ENCODE measurements at places on chromosomes 4 and X.

GRCh38 chrX:30906726-30907125 is 17.7 kb upstream of the TAB3 start:
- DNase-seq = no peak

GRCh38 chr4:64756016-64756415 is 346.8 kb upstream of the TECRL start:
- no peak for DNase-seq

DNA sequence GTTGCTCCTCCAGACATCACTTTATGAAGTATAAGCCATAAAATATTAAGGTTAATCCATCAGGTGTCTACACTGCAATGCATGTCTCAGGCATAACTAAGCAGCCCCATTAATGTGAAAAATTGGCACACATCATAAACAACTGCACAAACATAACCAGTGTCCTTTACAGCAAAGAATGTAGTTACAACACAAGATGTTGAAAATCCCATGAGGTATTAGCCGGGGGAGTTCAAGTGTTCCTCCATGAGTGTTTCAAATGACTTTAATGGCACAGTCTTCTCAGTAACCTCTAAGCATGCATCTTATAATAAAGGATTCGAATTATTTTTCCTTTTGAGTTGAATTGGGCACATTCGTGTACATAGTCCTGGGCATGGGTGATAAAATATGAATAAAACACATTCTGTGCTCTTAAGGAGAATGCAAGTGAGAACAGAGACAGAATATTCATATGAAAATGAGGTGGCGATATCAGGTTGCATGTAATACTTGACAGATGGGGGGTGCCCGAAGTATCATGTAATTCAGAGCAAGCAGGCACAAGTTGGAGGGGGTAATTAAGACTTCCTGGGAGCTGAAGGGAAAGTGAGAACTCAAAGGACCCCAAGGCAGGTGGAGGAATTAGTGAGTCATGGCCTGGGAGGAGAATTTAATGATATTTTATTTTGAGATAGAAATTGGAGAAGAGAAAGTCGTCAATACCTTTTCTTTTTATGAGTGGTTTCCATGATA is 18.2 kb upstream of the VCX2 start:
- no peak for DNase-seq

DNA sequence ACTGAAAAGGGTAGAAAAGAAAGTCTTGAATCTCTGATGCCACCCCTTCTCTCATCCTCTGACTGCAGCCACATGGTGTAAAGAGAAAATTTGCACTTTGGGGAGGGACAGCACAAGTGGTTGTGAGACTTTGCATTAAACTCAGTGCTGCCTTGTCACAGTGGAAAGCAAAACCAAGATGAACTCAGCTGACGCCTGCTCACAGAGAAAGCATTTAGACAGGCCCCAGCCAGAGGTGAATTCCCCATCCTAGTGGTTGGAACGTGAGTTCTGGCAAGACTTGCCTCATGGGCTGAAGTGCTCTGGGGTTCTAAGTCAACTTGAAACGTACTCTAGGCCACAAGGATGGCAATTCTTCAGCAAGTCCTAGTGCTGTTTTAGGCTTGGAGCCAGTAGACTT is 1101.4 kb downstream of the ADGRL3 start:
- no peak for DNase-seq

- DNase-seq = no peak
Measured at GRCh38 chr4:71126719-71127118, 133.3 kb downstream of the DCK start.

DNA sequence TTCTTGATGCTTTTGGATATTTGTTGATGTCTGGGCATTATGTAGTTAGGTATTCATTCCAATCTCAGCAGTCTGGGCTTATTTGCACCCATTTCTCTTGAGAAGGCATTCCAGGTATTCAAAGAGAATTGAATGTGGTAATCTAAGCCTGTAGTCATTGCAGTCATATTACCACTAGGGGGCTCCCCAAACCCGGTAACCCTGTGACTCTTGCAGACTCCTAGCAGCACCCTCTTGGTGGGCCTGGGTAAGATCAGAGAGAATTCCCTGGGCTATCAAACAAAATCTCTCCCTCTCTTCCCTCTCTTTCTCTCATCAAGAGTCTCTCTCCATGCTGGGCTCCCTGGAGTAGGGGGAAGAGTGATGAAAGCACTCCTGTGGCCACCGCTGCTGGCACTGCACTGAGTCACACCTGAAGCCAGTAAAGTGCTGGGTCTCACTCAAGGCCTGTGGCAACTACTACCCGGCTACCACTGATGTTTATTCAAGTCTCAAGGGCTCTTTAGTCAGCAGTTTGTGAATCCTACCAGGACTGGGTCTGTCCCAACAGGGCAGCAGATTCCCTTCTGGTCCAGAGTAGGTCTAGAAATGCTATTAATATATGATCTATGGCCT is 187.7 kb upstream of the NUDT10 start:
- DNase-seq = no peak

DNA sequence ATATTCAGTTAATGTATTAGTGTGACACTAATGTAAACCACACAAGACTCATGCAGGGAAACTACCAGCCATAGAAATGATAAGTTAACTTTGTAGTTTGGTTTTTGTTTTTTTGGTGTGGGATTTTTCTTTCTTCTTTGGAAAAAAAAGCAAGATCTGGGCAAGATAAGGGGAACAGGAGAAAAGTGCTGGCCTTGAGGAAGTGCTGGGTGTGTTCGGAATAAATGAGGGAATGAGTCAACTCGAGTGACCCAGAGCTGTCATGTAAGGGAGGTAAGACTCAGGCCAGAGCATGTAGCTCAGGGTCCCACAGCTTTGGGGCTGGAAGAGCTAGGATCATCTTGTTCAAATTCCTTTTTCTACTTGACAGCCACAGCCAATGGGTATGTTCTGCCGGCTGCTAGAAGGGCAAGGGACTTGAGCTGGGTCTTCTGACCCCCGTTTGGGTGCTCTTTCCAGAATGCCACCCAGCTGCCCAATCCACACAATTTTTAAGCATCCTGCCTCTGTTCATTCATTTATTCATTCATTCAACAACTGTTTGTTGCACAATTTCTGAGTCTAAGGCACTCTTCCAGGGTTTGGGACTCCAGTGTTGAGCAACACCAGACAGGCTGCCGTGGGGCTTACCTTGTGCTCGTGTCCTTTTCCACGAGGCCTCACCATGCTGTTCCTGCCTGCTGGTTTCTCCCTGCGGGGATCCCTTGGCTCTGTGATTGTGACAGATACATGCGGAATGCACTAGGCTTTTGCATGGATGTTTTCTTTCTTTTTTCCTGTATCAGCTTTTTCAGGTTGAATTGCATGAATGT is 54.5 kb downstream of the CLDN34 start:
- DNase-seq = no peak

DNA sequence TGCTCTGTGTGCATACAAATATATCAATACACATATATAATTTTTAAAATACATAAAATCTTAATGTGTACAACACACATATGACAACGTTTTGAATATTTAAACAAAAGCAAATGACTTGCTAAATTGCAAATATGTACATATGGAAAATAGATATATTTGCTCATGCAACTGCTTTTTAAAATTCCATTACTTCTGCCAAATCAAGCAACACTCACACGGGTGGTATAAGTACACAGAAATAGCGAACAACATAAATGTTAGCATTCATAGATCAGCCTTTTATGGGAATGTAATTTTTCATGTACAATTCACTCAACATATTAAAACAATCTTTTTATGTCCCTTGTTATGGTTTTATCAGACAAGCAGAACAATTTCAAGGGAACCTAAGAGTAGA is 116.3 kb downstream of the DMD start:
- no peak for DNase-seq

GRCh38 chr4:151678048-151678872 is 82.5 kb downstream of the GATB start:
- DNase-seq = no peak

GRCh38 chr4:36255577-36255976 is 11.3 kb upstream of the ARAP2 start:
- DNase-seq = no peak

DNA sequence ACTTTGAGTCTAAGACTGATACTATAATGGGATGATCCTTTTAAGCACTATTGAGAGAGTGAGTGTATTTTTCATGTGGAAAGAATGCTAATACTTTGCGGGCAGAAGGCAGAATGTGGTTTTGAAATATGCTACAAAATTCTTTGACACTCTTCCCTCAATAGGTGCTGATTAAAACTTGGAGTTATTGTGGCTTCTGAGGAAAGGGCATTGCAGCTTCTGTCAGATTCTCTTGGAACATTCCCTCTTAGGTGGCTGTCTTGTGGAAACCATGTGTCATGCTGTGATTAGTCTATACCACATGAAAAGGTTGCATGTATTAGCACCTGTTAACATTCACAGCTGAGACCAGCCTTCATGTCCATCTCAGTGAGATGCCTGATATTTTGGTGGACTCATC is 547.0 kb downstream of the STIM2 start:
- DNase-seq = no peak

GRCh38 chrX:154531626-154532025 is 15.0 kb downstream of the G6PD start:
- no peak for DNase-seq

DNA sequence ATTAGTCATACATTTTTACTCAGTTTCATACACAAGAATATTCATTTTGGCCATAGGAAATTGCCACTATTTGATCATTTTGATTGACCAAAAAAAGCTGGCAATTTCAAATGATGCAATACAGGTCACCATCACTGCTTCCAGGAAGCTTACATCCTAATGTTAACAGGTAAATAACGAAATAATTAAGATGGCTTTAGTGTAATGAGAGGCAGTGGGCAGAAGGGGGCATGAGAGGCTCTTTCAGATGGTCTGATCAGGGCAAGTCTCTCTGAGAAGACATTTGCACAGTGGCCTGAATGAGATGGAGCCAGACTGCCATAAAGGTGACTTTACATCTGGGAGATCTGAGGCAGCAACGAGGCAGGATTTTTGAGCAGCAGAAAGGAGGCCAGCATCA is 170.7 kb downstream of the SLIT2 start:
- DNase-seq = peak; percentile 43

- no peak for DNase-seq
Measured at GRCh38 chrX:42079968-42080367, 156.6 kb upstream of the CASK start.

GRCh38 chr4:73653695-73654106 is 33.5 kb upstream of the RASSF6 start:
- DNase-seq = peak; percentile 50

GRCh38 chr4:93776386-93777080 is 52.0 kb upstream of the ATOH1 start:
- DNase-seq = no peak

DNA sequence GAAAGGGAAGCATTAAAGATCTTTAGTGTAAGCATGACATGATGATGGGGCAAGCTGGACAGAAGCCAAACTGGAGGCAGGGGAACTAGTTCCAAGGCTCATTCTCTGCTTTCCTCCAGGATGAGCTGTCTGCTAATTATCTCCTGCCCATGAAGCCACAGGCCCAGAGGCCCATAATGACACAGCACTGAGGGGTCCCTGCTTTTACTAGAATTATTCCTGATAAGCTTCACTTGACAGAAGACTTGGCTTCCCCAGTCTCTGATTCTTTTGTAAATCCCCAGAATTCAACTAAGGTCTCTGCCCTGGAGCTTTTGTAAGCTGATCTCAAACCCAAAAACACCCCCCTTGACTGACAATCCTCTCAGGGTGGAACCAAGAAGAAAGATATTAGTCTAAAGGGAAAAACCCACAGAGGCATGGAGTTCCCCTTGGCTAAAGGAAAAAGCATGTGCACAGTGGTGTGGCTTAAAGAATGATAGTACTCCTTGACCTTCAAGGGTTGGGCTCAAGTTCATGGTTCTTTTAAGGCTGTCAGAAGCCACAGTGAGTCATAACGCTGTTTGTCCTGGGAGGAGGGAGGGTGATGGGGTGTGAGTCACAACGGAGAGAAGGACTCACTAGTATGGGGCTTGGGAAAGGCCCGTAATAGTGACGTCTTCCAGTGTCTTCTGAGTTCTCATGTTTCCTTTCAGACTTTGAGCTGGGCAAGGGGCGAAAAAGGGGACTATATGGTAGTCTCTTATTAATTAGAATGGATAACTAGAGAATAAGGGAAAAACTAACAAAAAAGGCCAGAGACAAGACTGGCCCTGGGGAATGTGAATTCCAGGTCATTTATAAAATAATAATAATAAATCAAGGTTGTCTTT is 146.0 kb upstream of the CPEB2 start:
- no peak for DNase-seq

GRCh38 chr4:7937006-7937405 is 2.7 kb downstream of the AFAP1 start:
- DNase-seq = no peak

- no peak for DNase-seq
Measured at GRCh38 chrX:129980540-129981199, 1.8 kb upstream of the BCORL1 start.

- no peak for DNase-seq
Measured at GRCh38 chr4:18733961-18734360, 712.4 kb upstream of the LCORL start.

DNA sequence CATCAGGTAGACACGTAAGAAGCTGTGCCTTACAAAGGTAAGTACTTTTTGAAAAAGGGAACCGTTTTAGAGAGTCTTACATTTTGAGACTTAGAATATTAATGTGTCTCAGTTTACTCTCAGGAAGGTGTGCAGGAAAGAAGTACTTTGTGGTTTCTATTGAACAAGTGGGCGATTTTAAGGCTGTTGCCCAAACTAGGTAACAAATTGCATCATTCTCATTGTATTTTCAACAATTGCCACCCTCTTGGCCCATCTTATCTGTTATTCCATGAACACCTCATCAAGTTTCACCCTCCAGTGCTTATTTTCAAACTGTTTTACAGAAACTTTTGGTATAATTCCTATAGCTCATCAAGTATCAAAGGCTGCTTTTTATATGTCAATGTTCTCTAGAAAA is 158.3 kb downstream of the SLC4A4 start:
- no peak for DNase-seq

DNA sequence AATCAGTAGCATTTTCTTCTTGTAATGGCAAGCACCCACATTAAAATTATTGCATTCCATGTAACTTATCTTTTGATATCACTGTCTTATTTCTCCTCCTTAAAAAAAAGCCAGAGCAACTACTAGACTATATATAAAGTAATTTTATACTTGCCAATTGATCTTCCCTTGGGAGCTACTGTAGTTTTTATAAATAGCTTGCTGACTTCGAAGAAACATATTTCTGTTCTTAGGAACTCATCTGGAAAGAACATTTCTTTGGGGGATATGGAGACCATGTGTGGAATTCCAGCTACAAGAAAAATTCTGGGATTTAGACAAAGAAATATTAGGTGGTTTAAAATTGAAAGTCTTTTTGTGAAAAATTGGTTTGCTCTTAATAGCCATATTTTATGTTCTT is 94.9 kb downstream of the BMPR1B start:
- no peak for DNase-seq

DNA sequence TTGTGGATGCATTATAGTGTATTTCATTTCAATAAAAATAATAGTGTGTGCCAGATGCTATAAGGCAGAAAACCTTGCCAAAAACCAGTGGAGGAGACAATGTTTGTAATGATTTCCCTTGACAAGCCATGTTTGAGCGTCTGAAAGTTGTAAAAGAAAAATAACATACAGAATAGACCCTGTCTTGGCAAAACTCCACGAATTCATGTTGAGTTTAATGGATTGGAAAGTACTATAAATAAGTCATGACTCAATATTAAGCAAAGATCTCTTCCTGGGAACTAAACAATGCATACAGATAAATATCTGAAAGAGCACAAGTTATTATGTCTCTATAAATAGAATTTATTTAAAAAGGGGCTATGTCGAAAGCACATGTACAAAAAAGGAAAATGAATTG is 543.5 kb downstream of the GABRG1 start:
- DNase-seq = no peak

GRCh38 chr4:167021545-167022155 is 212.6 kb downstream of the SPOCK3 start:
- peak; percentile 5 for DNase-seq

- DNase-seq = no peak
Measured at GRCh38 chrX:149284616-149285015, 220.5 kb downstream of the IDS start.

- no peak for DNase-seq
Measured at GRCh38 chr4:150038335-150039076, 39.7 kb upstream of the DCLK2 start.

All from pulmonary artery endothelial cell (primary cell).